ENCODE measurements at places on chromosomes 7 and 10. TPM values are rescaled to one million over a fixed set of nuclear protein-coding genes. Genes with fewer than 3 reads are reported as not detected.

PHF14 gene
- 63.9 TPM for total RNA-seq

ATOH7 gene
- total RNA-seq: 0.65 TPM

DNA sequence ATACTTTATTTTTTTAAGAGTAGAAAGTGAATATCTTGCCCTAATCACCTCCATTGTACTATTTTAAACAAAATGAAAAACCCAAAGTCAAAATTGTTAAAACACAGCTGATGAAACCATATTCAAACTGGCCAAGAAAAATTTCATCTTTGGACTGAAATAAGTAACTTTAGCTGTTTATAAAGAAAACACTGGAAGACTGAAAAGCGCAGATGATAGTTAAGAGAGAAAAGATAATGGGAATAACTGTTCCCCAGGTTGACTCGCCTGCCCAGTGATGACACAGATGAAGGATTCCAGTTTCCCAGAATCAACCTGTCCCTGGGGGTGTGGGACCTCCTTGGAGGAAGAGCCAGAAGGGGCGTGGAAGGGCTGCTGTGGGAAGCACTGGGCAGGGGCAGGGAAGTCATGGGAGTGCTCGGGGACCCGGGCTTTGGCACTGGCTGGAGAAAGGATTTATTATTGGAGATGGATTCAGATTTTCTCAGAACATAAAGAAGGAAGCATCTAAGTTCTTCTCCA lies 43.1 kb downstream of the DENND2A start:
- peaks cover 8% of the 10 kb centered on the region for H3K4me1 ChIP-seq
- H3K27ac ChIP-seq: no peak overlapping the region
- no peak for DNase-seq
- H3K36me3 ChIP-seq: peaks cover 17% of the 10 kb centered on the region
- H3K4me3 ChIP-seq: no peak overlapping the region

- H3K4me1 ChIP-seq: peaks cover 5% of the 10 kb centered on the region
- H3K4me3 ChIP-seq: no peak overlapping the region
- H3K27ac ChIP-seq: no peak overlapping the region
- no peak for DNase-seq
- H3K27me3 ChIP-seq: no peaks in the 10 kb centered on the region
These were observed 172.0 kb upstream of the ZNF32 start for GRCh38 chr10:43820663-43821062.

GJD4 gene
- 0.24 TPM for total RNA-seq

TUBB8 gene
- total RNA-seq: 0.77 TPM
